ENCODE measurements at places on chromosomes 12 and 14.

DNA sequence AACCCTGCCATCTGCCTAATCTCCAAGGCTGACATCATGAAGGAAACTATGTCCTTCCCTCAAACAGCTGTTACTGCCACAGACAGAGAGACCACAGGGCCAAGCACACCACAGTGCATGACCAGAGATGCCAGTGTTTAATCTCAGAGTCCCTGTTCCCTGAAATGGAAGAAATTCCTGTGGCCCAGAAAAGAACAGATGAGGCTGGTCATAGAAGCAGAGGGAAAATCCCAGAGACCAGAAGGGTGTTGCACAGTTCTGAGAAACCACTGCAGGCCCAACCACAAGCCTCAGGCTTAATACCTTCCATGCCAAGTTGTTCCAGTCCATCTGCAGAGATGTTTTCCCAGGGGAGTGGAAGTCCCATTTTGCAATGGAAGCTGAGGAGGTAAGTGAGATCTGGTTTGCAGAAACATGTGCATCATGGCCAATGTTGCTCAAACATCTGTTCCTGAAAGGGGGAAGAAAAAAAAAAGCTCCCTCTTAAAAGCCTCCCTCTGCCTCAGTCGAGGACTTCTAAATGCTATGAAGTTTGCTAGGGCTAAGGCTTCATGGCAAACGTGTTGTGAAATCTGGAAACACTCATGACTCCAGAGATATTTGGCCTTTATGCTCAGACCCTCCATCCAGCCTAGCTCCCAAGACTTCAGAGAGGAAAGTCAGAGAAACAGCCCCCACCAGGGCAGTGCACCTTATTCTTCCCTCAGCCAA, 98.6 kb downstream of the SCARB1 start:
- peak; percentile 97 for DNase-seq

DNA sequence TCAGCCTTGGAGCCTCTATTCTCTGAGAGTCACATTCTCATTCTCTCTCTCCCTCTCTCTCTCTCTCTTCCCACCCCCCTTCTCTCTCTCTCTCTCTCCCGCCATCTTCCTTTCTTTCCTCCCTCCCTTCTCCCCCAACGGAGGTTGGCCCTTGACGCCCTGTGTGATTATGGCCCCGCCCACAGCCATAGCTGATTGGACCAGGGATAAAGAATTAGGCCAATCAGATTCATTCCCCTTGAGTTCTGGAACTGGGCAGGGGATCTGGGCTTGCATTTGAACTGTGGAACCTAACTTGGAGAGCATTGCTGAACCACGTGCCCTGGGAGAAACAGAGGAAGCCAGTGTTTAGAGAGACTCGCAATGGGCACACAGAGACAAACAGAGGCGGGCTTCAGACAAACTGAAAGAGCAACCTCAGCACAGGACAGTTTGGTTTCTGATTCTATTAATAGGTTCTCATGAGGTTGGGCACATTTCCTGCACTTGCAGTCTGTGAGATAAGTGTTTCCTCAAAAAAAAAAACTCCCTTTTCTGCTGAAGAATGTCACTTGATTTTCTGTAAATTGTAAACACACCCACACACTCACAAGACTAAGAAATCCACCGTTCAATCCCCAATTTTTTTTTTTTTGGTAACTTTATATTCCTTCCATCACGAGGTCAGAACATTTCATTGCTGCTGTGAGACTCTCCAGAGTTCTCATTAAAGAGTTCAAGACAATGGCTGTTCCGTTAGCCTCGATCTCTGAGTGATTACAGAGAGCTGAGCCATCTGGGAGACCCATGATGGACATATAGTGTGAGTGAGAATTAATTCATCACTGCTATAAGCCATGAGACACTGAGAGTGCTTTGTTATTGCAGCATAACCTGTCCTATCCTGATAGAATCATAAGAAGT, 3.5 kb upstream of the P2RX7 start:
- no peak for DNase-seq

GRCh38 chr14:55899531-55899930, 218.7 kb upstream of the PELI2 start:
- DNase-seq, result no peak

DNA sequence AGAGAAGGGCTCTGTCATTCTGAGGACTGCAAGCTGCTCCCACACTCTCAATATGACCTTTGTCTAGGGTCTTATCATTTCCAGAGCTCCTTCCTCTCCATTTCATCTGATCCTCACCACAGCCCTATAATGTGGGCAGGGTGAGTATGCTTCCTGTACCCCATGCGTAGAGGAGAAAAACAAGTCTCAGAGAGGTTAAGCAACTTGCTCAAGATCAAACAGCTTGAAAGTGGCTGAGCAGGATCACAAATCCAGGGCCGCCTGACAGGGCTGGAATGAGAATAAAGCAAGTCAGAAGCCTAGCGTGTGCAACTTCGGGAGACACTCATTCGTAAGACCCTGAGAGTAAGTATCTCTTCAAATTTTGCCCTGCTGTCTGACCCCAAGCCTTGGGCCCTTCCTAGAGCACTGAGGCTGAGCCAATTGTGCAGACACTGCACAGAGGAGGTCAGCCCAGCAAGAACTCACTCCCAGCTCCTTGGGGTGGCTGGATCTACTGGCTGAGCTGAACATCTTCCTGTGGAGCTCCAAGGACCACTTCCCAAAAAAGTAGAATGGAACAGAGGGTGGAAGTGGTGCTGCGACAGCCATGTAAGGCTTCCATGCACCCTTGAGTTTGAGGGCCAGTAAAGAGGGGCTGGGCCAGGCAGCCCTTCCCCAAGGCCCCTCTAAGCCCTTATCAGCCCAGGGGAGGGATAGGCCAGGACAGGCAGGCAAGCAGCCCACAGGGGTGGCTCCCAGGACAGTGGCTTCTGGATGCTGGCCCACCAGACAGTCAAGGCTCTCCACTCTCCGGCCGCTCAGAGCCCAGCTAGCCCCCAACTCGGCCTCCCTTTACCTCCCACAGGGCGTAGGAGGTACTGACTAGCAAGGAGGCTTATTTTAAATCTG, 10.5 kb downstream of the ZFP36L1 start:
- DNase-seq, result no peak

DNA sequence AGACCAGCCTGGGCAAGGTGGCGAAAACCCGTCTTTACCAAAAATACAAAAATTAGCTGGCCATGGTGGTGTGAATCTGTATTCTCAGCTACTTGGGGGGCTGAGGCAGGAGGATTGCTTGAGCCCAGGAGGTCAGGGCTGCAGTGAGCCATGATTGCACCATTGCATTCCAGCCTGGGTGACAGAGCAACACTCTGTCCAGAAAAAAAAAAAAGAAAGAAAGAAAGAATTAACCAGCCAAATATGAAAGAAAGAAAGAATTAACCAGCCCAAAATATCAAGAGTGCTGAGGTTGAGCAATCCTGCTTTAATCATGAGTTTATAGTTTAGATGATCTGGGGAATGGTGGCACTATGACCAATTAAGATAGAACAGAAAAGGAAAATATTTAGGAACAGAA, 3.5 kb upstream of the ACTN1 start:
- no peak for DNase-seq

GRCh38 chr14:86938320-86938719, 1054.7 kb downstream of the GALC start:
- DNase-seq, result no peak

GRCh38 chr12:19402743-19403431, 36.4 kb upstream of the AEBP2 start:
- no peak for DNase-seq

DNA sequence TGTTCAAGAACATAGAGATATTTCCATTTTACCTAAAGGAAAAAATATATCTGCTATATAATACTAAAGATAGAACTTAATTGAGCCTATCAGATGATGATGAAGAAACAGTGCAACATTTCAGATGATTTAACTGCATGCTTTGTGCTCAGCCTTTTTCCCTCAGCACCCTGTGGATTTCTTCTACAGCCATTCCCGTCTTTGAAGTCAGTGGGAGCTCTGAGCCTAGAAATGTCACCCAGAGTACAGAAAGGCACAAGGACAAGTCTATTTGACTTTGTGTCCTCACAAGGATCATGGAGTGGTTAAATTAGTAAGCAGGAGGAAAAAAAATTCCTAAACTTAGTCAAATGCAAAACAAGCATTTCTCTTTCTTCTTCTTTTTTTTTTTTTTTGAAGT, 994.0 kb upstream of the FLRT2 start:
- DNase-seq, result no peak

GRCh38 chr12:119036878-119037825, 55.8 kb downstream of the SRRM4 start:
- no peak for DNase-seq

DNA sequence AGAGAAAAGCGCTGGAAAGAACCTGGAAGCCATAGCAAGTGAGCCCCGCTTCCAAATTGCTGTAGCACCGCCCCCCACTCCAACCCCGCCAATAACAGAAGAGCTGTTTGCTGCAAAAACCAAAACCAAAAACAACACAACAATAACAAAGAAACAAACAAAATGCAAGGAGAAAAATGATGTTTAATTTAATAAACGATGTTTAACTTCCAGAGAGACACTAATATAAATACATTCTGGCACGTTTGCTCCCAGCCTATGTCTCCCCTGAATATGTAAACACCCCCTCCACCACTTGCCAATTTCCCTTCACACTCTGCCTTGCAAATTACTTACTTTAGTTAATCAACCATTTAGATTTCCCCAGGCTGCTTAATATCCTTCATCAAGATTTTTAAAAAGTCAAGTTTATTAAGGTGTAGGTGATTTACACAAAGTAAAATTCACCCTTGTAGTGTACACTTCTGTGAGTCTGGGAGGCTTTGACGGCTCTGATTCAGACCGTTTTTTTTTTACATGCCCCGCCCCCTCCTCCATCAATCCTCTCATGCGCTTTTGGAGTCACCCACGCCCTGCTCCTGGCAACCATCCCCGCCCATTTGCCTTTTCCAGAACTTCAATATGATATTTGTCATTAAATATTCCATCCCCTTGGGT, 482 bp upstream of the IFI27L2 start:
- DNase-seq, result no peak

- no peak for DNase-seq
Observed at GRCh38 chr12:53961025-53961761, 6.5 kb downstream of the HOXC12 start.

GRCh38 chr12:57620245-57620935, 9.2 kb downstream of the ARHGEF25 start:
- no peak for DNase-seq

DNA sequence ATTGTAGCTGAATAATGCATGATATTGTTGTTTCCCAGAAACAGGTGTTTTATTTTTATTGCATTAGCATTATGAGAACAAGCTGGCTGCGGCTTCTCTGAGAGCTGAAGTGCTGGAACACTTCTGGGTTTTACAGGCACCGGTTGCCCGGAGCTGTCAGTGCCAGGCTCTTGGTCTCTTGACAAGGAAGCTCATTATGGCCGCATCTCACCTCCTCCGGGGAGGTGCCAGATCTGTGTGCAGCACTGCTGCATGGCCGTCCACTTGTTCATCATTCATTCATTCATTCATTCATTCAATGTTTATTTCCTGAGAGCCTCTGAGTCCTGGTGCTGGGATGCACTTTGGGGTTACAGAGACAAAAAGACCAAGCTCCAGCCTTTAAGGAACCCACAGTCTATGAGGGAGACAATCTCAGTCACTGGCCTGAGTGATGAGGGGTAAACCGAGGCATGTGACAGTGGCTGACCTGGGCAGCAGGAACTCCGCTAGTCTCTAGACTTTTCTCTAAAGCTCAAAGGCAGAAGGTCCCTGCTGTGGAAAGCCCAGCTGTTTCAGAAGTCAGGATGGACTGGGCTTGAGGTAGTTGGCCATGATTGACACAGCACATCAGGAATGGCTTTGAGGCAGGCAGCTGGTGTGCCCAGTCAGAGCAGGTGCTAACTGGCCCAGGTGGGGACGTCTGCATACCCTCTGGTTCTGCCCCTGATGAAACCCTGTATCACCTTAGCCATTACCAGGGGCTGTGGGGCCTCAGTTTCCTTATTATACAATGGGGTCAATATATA, 181.0 kb downstream of the ADGRD1 start:
- no peak for DNase-seq

- no peak for DNase-seq
Observed at GRCh38 chr12:93540466-93540865, 32.0 kb upstream of the SOCS2 start.

- DNase-seq, result no peak
Observed at GRCh38 chr12:41605545-41606305, 417.6 kb downstream of the PDZRN4 start.

DNA sequence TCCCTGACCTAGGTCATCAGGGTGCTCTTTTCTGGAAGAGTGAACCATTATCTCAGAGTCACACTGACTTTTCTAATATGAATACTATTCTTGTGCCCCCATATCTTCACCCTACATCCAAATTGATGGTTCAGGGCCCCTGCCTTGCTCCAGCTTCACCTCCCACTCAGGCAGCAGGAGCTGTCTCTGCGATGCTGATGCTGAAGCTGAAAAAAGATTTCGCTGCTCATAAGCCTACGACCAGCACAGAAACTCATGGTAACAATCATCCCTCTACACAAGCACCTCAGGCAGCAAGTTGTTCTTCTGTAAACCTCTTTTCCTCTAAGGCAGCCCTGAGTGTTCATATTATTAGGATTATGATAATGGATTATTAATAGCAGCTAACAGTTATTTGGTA, 3.2 kb downstream of the ARF3 start:
- no peak for DNase-seq

DNA sequence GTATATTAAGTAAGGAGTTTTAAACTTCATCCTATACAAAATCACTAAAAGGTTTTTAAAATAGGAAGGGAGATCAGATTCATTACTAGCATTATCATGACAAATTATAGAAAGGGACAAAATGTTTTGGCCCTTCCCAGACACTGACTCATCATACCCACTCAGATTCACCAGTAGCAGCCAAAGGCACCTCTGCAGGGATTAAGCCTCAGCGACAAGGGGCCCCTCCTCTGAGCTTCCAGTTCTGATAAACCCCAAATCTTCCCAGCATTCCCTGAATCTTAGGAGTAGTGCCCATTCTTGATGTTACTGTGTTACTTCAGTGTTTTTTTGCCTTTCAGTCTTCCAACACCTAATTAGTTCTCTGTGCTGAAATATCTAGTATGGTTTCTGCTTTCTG, 14.5 kb downstream of the KRAS start:
- DNase-seq, result no peak

DNA sequence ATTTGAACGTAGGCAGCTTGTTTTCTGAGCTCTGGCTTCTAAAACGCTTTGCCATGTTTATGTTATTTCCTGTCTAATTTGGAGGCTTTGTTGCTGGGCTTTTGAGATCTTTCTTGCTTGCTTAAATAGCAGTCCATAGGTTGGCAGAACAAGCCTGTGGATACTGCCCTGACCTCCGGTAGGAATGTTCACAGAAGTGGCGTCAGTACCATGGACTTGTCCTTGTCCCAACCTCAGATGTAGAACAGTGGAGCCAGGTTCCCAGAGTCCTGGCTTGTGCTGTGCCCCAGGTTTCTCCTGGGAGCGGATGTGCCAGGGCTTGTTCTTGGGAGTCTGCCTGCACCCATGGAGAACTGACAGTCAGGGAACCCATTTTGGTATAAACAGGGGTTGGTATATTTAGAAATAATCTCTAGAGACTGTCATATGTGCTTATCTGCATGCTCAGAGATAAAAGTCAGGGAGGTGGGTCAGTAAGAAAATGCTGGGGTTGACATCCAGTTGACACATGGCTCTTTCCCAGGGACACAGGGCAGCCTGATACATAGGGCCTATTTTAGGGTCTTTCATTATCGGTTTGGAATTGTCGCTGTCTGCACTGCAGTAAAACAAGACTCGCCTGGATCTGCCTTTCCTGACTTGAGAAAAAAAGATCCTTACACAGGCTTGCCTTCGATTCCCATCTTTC, 22.9 kb downstream of the CACNA1C start:
- DNase-seq, result no peak

- DNase-seq, result no peak
Observed at GRCh38 chr14:56587701-56588100, 8.1 kb downstream of the TMEM260 start.

All from BJ (cell line).